Lung microvascular endothelial cell (primary cell): ENCODE measurements at places on chromosomes 7 and 10.

- DNase-seq: no peak
These were observed 115.6 kb upstream of the PHYHIPL start for GRCh38 chr10:59060852-59061251.

- DNase-seq: peak; percentile 38
These were observed 84.5 kb upstream of the SMNDC1 start for GRCh38 chr10:110389255-110389654.

DNA sequence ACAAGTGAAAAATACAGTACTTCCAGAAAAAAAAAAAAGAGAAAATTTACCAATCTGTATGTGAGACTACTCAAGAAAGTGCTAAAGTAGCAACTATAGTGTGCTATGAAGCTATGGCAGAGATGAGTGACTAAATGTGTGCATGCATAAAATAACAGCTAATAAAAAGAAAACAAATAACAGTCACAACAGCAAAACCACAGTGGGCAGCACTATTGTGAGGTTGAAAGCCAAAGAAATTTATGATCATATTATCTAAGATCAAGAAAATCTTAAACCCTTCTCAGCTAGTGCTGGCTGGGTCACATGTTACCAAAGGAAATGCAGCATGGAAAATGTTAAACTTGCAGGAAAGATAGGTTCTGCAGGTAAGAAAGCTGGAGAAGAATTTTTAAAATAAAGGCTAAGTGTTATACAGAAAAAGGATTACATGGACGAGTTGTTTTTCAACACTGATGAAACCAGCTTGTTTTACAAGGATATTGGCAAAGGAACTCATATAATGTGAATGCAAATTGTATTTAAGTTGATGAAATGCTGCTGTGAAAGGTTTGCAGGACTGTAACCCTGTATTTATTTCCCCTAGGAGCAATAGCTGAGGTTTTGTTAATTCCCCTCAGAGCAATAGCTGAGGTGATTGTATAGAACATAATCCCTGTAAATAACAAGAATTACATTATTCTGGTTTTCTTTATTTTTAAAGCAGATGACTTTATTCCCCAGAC lies 15.6 kb upstream of the OR2A5 start:
- no peak for DNase-seq

GRCh38 chr10:70575874-70576802 lies 26.4 kb downstream of the PRF1 start:
- peak; percentile 18 for DNase-seq

DNA sequence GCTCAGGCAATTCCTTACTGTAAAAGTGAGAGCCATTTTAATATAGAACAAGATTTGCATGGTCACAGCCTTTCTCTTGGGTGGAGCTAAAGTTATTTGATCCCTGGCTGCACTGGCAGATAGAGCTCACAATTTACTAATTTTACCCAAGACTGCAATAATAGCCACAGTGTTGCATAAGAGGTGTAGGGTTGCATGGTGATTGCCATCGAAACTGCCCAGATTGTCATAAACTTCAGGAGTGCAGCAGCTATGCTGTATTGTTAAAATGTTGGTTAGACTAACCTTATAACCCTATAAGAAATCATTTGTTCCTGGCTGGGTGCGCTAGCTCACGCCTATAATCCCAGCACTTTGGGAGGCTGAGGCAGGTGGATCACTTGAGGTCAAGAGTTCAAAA lies 50.0 kb downstream of the VCL start:
- no peak for DNase-seq
